ENCODE measurements at places on chromosomes 5 and 9.
A peak's percentile ranks its signal among the peaks of the same experiment; 100 is the strongest.

DNA sequence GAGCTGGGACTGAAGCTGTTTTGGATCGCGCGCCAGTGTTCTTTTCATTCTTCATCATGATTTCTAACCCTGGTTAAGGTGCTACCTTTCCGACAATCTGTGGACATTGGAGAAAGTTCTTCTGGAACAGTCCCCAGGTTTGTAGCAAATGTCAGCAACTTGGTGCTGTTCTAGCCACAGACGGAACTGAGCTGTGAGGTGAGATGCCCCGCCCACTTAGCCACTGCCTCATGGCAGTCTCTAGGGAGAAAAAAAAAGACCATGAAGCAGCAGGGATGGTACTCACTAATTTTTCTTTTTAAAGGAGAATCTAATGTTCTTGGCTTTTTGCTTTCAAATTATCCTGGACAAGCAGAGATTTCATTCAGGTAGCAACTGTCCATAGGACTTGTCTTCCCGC lies 72.1 kb upstream of the STK32A start:
- DNase-seq: no peak

- DNase-seq: no peak
These were observed 7.0 kb downstream of the RCL1 start for GRCh38 chr9:4799775-4800174.

DNA sequence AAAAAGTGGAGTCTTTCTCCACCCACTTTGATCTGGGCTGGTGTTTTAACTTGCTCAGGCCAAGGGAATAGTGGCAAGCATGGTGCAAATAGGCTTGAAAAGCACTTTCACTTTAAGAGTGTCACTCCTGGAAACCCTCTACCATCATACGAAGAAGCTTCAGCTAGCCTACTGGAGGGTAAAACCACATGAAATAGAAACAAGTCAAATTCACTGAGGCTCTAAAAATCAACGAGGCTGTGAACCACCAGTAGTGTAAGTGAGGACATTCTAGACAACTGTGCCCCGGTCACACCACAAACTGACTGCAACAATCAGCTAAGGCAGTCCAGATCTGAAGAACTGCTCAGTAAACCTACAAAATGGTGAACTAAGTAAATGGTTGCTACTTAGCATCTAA lies 2366.3 kb upstream of the C9orf72 start:
- DNase-seq: no peak

- no peak for DNase-seq
These were observed 409.6 kb upstream of the PAPPA start for GRCh38 chr9:115743709-115744605.

- DNase-seq: no peak
These were observed 12.6 kb downstream of the FAM78A start for GRCh38 chr9:131263701-131264100.

- DNase-seq: no peak
These were observed at the start of gene SLC36A2 for GRCh38 chr5:151347369-151347768. Gene SLC36A2, minus strand, starts transcription at chr5:151347559. Its CDS starts 99 bp downstream, at chr5:151347460.

GRCh38 chr5:10753178-10753577 lies 7.9 kb downstream of the DAP start:
- no peak for DNase-seq

DNA sequence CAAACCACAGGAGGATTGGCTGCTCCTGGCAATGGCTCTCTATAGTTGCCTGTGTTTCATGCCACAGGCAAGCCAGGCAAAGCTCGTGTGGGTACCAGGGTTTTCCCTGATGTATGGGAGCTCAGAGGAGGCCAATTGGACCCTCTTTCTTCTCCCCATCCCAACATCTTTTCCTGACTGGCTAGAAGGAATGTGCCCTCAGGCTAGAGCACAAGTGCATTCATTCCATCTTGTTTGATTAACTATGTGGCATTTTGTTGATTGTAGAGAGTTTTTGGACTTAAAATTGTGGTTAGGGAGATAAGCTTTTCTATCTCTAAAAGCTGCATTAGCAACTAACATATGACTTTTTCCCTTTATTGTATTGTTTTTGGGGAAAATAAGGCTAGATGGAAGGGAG lies 561.3 kb downstream of the PSAT1 start:
- no peak for DNase-seq

- no peak for DNase-seq
These were observed 29.2 kb downstream of the ROR2 start for GRCh38 chr9:91920630-91921350.

DNA sequence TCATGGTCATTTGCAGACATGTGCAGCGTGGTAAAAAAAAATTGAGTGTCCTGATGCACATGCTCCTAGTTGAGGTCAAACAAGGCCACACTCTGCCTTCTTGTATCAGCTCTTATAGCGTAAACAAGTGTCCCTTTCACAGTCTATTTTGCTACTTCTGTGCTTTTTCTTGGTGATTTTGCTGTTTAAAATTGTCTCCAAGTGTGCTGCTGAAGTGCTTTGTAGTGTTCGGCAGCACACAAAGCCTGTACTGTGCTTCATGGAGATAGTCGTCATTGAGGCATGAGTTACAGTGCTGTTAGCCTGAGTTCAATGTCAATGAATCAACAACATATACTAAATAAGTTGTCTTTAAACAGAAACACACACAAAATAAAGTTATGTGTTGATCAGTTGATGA lies 690.4 kb upstream of the MEF2C start:
- DNase-seq: no peak

DNA sequence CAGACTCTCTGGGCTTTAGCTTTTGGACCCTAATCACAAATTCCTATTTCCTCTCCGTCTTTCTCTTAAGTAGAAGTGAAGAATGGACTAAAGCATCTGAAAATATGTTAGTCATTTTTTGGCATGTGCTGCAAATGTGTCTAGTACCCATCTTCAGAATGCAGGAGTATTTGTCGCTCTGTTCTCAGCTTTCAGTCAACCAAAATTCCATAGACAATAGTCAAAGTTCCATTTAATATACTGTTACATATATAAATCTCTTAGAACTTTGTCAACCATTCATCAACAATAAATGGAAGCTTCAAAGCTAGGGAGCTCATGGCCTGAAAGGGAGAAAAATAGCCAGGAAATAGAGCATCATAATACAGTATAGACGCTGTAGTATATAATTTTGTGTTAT lies 509.4 kb downstream of the BNC2 start:
- DNase-seq: peak; percentile 72
